ENCODE measurements at places on chromosomes 11 and 22.

DNA sequence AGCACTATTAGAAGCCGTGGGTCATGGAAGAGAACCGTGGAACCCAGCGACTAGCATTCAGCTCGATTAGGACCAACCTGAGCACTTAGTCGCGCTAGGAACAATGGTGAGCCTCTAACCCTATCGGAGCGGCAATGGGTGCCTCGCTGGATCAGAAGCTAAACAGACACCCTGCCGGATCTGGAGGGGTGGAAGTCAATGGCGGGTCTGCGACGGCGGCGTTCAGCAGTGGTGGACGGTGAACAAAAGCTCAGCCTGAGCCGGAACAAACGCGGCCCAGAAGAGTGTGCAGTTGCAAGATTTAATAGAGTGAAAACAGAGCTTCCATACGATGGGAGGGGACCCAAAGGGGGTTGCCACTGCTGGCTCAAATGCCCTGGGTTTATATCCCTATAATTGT lies 391.8 kb upstream of the DDI1 start:
- DNase-seq, result no peak

GRCh38 chr11:113373981-113374560 lies 13.5 kb upstream of the ANKK1 start:
- DNase-seq, result no peak

GRCh38 chr22:19772422-19772672 lies 11.8 kb downstream of the TBX1 start:
- DNase-seq, result no peak

- no peak for DNase-seq
Observed at GRCh38 chr11:48006301-48006992, 26.1 kb downstream of the PTPRJ start.

GRCh38 chr11:41779401-41779960 lies 320.0 kb upstream of the LRRC4C start:
- DNase-seq, result no peak

DNA sequence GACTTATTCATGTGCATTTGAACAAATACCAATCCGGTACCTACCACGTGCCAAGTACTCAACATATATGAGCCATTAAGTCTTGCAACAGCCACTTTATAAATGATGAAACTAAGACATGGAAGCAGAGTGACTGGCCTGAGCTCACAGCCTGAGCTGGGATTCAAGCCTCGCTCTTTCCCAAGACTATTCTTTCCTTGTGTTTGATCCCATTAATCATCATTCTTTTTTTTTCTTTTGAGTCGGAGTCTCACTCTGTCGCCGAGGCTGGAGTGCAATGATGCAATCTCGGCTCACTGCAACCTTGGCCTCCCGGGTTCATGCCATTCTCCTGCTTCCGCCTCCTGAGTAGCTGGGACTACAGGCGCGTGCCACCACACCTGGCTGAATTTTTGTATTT lies 119.3 kb downstream of the ABTB2 start:
- no peak for DNase-seq

DNA sequence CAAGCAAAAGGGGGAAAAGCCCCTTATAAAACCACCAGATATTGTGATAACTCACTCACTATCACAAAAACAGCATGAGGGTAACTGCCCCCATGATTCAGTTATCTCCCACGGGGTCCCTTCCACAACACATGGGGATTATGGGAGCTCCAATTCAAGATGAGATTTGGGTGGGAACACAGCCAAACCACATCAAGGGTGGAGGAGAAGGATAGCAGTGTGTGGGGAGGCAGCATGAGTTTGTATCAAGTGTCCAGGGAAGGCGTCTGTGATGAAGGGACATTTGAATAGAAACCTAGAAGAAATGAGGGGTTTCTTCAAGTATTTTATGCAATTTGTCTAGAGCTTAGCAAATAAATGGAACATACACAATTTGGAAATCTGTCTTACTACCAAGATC lies 98.2 kb downstream of the SLC1A2 start:
- DNase-seq, result no peak

DNA sequence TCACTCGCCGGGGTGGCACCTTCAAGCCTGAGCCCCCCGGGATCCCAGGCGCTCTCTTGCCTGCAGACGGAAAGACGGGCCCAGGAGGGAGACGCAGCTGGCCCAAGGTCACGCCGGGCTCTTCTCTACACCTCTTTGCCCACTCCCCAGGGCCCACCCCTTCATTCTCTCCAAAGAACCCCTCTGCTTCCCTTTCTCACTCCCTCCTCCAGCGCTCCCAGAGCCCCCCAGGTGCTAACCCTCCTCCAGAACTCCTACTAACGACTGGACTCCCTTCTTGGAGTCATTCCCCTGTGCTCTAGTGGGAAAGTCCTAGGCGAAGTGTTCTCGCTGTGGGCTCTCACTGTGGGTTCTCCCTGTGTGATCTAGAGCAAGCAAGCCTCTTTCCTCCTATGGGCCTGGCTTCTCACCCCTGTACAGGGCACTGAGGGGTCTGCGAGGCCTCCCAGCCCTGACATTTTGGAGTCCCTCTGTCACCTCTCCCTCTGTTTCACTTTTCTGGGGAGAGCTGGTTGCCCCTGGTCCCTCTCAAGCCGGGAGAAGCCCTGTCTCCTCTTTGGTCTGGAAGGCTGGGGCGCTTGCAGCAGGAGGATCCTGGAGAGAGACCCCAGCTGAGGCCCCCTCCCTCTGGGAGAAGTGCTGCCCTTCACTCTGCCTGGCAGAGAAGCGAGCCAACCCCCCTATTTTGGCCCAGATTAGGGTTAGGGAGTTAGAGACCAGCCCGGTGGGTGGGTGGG lies 858 bp downstream of the OAF start:
- DNase-seq, result no peak

GRCh38 chr22:26542831-26543230 lies 30.6 kb upstream of the TFIP11 start:
- DNase-seq, result no peak

- no peak for DNase-seq
Observed at GRCh38 chr22:40533712-40534378, 102.7 kb downstream of the MRTFA start.

DNA sequence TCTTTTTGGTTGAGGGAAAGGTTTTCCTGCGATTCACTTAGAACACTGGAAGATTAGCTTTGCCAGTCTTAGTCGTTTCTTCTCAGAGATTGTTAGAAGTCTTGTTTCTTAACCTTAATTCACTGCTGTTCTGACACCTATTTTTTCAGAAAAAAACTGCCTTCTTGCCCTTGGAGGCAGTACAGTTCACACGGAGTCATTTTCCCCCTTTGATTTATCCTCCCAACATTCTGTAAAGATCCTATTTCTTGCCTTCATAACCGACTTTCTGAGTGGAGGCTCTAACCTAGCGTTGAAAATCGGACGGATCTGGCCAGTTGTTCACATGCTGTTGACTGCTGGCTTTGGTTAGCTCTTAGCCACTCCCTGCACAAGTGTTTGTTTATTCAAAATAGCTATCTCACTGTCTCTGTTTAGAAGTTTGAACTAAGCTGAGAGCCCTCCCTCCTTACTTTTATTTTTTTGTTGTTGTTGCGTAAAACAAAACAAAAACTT lies 737 bp downstream of the BCL2L13 start:
- DNase-seq, result peak; percentile 1

GRCh38 chr11:67276781-67277230 lies 10.5 kb downstream of the GRK2 start:
- DNase-seq, result no peak

- no peak for DNase-seq
Observed at GRCh38 chr11:92484570-92484969, 260.0 kb downstream of the FAT3 start.

- DNase-seq, result no peak
Observed at GRCh38 chr11:77197626-77198320, 69.7 kb downstream of the MYO7A start.

DNA sequence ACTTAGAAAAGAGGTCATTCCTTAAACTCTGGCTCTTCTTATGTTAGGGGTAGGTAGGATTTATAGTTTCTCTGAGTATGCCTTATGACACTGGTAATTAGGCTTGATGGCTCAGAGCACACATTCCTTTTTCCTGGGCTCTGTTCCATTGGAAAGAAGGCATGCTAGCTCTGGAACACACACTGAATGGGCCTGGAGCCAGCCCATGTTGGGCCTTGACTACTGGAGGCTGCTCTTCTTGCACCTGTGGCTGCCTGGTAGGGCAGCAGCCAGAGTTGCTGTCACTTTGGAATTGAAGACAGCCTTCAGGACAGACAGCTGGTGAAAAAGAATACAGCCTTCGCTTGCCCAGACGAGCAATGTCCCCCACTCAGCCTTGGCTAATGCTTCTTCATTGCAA lies 18.2 kb downstream of the MCAM start:
- DNase-seq, result no peak

GRCh38 chr11:118168751-118169150 lies 7.7 kb downstream of the SCN2B start:
- no peak for DNase-seq

- DNase-seq, result no peak
Observed at GRCh38 chr11:100709233-100709957, 22.3 kb downstream of the ARHGAP42 start.

DNA sequence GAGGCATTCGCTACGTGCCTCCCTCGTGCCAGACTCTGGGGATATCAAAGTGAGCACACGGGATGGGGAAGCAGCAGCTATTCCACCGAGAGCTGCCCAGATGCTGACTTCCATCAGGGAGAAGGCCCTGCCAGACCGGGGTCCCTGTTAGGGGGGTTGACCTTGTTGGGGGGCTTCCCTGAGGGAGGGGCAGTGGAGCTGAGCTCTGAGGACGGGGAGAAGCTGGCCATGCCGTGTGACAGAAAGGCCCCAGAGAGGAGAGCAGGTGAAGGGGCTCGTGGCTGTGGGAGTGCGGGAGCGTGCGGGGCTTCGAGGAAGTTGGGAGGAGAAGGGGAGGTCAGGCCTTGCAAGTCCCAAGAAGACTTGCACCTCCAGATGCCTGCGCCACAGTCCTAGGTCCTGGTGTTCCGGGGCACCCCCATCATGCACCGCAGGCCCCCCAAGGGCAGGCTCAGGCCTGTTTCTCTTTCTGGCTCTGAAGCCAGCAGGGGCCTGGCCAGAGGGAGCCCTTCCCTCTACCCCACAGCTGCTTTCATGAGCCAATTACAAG lies 94.4 kb downstream of the ARHGAP8 start:
- DNase-seq, result no peak

GRCh38 chr11:6632116-6633073 lies 13.2 kb upstream of the TPP1 start:
- DNase-seq, result no peak
